Neural progenitor cell (in vitro differentiated cells): ENCODE measurements at places on chromosomes 2 and 18.

- H3K27ac ChIP-seq: peak within 1 kb of the TSS; percentile 14
- no peak within 1 kb of the TSS for H3K4me3 ChIP-seq
- no peaks in the 10 kb centered on the region for H3K27me3 ChIP-seq
- peaks cover 23% of the 10 kb centered on the region for H3K4me1 ChIP-seq
Measured at GRCh38 chr2:49154140-49154539, at the start of gene FSHR. Gene FSHR (minus strand): TSS chr2:49154515. CDS start chr2:49154417, 98 bp downstream.

GRCh38 chr18:49658823-49659404 lies 97.1 kb downstream of the LIPG start:
- H3K4me1 ChIP-seq: peaks cover under 1% of the 10 kb centered on the region
- no peak overlapping the region for H3K27ac ChIP-seq
- no peak overlapping the region for H3K4me3 ChIP-seq
- no peaks in the 10 kb centered on the region for H3K27me3 ChIP-seq

- H3K4me3 ChIP-seq: no peak overlapping the region
- no peaks in the 10 kb centered on the region for H3K4me1 ChIP-seq
- no peak overlapping the region for H3K27ac ChIP-seq
- no peaks in the 10 kb centered on the region for H3K27me3 ChIP-seq
- no peaks in the 10 kb centered on the region for H3K36me3 ChIP-seq
- DNase-seq: peak; percentile 58
Measured at GRCh38 chr2:169928463-169928864, 101.2 kb downstream of the UBR3 start.

- H3K4me1 ChIP-seq: peaks cover 21% of the 10 kb centered on the region
- H3K4me3 ChIP-seq: no peak overlapping the region
- no peaks in the 10 kb centered on the region for H3K27me3 ChIP-seq
- no peak for DNase-seq
- H3K27ac ChIP-seq: peak overlapping the region; percentile 49
Measured at GRCh38 chr2:85545780-85546240, 6.8 kb downstream of the MAT2A start.

GRCh38 chr2:1854729-1855547 lies 110.6 kb upstream of the PXDN start:
- peaks cover 49% of the 10 kb centered on the region for H3K27me3 ChIP-seq
- no peaks in the 10 kb centered on the region for H3K36me3 ChIP-seq
- H3K27ac ChIP-seq: no peak overlapping the region
- H3K4me1 ChIP-seq: peaks cover 5% of the 10 kb centered on the region
